ENCODE measurements at places on chromosomes 5 and 9. TPM values are rescaled to one million over a fixed set of nuclear protein-coding genes. Genes with fewer than 3 reads are reported as not detected.

Gene SLC22A4
- total RNA-seq, result 3.9 TPM

Gene PCDHA5
- total RNA-seq, result 0.47 TPM

Gene CDKN2B
- not detected for total RNA-seq

Gene TMED7
- total RNA-seq, result 71.3 TPM

Gene TAF11L5
- not detected for total RNA-seq

Gene CYLC2
- not detected for total RNA-seq

Gene SPINK5
- not detected for total RNA-seq

Gene TEX48
- total RNA-seq, result not detected

Gene GDF9
- total RNA-seq, result 0.21 TPM

Gene HARS2
- total RNA-seq, result 38.1 TPM

Gene TAF11L10
- not detected for total RNA-seq

Gene ESM1
- not detected for total RNA-seq

Gene ANXA2R
- 2.3 TPM for total RNA-seq

Gene TMEFF1
- total RNA-seq, result 1.1 TPM

Gene HBEGF
- 7.8 TPM for total RNA-seq

Gene PRKAA1
- total RNA-seq, result 36.2 TPM

Gene CCDC112
- 6.2 TPM for total RNA-seq

Gene C8G
- total RNA-seq, result 1.9 TPM

Measured in A549 treated with CpdA at 1 μM for 4 hours (cell line).